ENCODE measurements at places on chromosomes 16 and 17.

- peak; percentile 63 for DNase-seq
Measured at GRCh38 chr16:85461814-85462713, 151.1 kb upstream of the GSE1 start.

DNA sequence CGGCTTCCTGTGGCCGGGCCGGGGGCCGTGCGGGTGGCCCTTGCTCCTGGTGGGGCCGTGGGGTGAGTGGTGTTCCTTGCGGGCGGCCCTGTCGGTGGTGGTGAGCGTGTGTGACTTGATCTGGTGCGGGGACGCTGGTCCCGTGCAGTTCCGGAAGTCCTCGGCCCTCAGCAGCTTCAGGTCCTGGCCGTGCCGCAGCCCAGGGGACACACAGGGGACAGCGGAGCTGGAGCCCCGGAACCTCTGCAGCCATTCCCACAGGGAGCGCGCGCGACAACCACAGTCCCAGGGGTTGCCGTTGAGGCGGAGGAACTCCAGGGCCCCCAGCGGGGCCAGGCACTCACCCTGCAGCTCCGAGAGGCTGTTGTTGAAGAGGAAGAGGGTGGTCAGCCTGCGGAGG is 88.4 kb downstream of the RTN4RL1 start:
- DNase-seq, result no peak

GRCh38 chr16:85782451-85782850 is 16.9 kb downstream of the EMC8 start:
- DNase-seq, result no peak

GRCh38 chr16:77843405-77843804 is 55.0 kb downstream of the VAT1L start:
- DNase-seq, result no peak

- no peak for DNase-seq
Measured at GRCh38 chr17:66308856-66309255, 6.4 kb downstream of the PRKCA start.

- DNase-seq, result peak; percentile 63
Measured at GRCh38 chr17:29140631-29141513, 39.3 kb downstream of the MYO18A start.

DNA sequence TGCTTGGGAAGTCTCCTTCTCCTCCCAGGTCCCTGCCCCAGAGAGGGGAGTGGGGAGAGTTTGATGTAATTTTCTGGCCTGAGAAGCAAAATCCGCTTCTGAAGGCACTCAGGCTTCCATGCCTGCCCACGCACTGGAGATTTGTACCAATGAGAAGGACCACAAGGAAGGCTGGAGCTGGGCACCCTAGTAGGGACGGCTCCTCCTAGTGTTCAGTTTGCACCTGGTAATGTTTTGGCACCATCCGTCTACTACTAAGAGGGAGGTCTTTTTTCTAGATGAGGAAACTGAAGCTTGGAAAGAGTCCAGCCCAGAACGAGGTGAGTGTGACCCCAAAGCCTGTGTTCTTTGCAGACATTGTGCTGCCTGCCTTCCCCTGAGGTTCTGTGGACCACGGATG is 83.6 kb upstream of the NLRP1 start:
- no peak for DNase-seq

DNA sequence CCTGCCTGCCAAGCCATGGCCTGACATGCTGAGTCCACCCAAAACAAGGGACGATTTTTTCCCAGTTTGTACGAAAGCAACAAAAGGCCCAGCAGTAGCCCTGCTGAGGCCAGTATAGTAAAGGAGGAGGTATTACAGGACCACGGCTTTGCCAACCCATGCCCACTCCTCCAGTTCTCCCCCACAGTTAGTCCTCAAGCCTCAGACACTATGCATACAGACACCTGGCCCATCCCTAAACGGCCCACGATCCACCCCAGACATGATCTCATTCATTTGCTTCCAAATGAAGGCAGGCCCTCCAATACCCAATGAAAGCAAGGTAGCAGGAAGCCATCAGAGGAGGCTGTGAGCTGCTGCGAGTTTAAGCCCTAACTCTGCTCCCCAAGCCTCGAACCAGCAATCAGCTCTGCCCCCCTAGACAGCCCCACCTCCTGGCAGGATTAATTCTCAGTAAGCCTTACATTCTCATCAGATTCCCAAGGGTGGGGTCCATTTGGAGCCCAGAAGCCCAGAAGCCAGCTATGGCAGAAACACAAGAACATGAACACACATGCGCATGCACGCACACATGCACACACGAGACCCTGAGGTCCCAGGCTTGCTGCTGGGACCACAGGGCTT is 4.9 kb downstream of the HDAC5 start:
- DNase-seq, result no peak

DNA sequence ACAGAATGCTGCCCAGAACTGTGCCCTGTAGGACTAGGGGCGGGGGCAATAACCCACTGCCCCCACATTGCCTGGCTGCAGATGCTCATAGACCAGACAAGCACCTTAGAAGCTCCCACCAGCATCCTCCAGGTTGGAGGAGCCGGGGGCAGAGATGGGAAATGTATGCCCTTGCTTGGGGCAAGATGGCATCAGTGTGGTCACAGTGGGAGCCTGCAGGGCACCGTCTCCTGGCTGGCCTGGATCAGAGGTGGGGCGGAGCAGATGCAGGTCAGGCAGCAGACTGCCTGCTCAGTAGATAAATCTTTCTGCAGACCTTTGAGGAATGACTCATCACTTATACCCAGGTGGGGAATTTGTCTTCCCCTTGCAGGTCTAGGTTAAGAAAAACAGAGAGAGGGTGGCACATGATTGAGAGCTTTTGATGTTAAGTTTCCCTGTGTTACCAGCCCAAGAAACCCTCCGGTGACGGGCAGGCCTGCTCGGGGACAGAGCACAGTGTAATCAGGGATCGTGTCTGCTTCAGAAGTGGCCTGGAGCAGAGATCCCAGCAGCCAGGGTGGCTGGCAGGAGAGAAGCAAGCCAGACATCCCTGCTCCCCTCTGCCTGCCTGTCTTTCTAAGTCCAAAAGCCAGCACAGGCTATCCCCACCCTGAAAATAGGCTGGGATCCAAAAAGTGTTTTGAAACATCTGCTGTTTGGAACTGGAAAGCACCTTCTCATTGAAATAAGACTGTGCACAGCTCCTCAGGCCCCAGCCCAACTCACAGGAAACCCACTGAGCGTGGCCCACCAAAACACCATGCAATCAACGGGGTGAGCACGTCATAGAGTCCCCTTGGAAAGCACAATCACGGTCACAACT is 50.7 kb upstream of the RPL38 start:
- no peak for DNase-seq

- no peak for DNase-seq
Measured at GRCh38 chr17:29569245-29569950, 897 bp downstream of the TP53I13 start.

DNA sequence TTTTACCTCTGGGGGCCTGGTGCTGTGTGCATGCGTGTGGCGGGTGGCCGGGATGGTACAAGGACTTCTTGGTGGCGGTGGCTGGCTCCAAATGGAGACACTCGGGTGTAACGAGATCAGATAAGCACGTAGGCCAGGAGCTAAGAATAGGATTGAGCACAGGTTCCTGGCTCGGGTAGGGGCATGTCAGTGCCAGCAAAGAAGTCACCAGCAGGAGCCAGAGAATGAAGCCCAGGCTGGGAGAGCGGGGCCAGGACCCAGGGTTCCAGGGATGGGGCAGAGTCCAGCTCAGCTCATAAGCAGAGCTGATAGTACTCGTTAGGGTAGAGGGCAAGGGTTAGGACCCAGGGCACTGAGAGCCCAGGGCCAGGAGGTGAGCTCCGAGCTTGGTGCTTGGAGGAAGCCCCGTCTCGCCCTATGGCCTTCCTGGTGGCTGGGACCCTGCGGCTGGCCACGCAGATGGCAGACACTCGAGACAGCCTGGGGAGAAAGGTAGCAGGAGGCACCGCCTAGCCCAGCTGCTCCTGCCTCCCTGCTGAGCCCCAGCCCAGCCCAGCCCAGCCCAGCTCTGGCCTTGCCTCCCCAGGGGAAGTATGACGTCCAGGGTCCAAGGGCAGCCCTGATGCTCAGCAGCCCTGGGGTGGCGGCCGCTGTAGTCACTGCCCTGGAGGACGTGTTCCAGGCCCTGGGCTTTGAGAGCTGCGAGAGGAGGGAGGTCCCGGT is 8.9 kb downstream of the ZNF213 start:
- no peak for DNase-seq

DNA sequence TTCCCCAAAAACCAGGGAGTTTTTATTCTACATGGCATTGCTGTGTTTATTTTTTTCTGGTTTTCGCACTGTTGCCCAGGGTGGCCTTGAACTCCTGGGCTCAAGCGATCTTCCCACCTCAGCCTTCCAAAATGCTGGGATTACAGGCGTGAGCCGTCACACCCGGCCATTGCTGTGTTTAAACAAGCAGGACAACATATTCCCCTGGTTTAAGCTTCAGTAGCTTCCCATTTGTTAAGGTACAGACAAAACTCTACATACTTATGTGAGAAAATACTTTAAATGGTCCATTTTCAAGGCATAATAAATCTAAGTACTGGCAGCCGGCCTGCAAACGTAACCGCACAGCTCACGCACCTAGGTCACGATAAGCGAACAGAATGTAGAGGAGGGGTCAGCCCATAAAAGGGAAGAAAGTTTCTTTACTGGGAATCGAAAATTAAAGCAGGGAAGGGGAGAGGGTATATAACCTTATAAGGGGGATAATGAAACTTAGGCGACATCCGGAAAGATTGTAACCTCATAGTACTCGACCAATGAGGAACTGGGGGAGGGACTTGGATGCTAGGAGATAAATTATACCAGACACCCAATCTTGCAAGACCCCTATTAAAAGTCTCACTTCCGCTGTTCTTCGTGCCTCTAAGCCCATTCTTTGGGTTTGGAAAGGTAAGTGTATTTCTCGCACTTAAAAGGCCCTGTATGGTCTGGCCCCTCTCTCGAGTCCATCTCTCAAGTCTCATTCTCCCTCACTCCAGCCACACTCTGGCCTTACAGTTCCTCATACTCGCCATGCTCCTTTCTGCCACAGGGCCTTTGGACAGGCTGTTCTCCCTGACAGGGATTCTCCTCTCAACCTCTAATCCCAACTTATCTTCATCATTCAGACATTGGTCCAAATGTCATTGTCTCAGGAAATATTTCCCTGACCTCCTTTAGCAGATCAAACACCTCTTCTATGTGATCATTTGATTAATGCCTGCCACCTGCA is 59.2 kb downstream of the TEX14 start:
- DNase-seq, result no peak

GRCh38 chr16:67036323-67036741 is 7.4 kb downstream of the CBFB start:
- no peak for DNase-seq

GRCh38 chr16:21646721-21647561 is 5.5 kb downstream of the IGSF6 start:
- DNase-seq, result peak; percentile 59

GRCh38 chr17:3979290-3979611 is 15.0 kb upstream of the ATP2A3 start:
- DNase-seq, result no peak

DNA sequence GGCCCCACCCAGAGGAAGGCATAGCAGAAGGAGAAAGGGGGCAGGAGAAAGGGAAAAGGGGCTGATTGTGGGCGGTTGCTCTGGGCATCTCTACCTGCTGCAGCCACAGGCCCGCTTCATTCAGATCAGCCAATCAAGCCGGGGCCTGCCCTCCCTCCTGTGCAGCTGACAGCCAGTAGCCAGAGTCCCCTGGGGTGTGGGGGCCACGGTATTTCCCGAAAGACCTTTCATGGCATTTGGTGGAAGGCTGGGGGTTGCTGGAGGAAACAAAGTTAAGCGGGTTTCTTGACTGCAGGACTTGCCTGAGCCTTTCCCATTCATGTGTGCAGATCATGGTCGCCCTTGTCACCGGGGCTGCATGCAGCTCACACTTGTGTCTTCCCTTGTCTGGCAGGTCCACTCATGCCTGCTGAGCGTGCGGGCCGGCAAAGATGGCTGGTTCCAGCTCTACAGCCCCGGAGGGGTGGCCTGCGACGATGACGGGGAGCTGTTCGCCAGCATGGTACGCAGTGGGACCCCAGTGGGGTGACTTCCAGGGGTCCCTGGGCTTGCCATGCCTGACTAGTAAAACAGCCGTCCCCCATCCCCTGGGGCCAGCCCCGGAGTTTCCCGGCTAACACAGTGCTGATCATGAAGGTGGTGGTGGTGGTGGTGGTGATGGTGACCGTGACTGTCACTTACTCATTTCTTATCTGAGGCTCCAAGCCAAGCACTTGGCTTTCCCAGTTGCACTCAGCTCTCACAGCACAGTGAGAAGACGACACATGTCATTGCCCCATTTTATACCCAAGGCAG is 82.7 kb upstream of the PLCG2 start:
- no peak for DNase-seq

DNA sequence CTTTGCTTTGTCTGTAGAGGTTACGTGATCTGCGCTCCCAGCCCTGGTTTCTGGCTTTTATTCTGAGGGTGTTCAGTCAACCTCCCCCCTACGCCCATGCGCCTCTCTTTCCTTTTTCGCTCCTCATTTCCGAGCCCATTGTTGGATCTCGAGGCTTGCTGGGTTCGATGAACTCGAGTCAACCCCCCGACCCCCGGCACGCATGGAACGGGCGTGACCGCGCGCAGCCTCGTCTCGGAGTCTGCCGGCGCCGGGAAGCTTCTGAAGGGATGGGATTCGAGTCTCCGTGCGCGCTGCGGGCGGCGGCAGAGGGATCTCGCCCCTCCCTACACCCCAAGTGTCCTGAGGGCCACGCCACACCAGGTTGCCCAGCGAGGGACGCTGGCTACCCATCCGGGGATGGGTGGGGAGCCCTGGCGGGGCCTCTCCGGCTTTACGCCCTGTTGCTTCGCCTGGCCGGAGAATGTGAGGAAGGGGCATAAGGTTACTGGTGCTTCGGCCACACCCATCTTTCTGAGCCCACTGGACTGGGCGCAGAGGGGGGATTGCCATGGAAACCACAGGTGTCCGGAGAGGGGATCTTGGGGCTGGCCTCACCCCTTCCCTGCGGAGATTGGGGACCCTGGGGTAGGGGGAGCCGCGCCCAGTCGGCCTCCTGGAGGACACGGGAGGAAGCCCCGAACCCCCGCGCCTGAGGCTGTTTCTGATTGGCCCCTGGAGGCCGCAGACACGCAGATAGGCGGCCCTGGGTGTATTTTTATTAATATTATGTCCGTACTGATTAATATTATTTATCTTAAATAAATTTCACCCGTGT is 1.8 kb downstream of the MAPT start:
- no peak for DNase-seq

DNA sequence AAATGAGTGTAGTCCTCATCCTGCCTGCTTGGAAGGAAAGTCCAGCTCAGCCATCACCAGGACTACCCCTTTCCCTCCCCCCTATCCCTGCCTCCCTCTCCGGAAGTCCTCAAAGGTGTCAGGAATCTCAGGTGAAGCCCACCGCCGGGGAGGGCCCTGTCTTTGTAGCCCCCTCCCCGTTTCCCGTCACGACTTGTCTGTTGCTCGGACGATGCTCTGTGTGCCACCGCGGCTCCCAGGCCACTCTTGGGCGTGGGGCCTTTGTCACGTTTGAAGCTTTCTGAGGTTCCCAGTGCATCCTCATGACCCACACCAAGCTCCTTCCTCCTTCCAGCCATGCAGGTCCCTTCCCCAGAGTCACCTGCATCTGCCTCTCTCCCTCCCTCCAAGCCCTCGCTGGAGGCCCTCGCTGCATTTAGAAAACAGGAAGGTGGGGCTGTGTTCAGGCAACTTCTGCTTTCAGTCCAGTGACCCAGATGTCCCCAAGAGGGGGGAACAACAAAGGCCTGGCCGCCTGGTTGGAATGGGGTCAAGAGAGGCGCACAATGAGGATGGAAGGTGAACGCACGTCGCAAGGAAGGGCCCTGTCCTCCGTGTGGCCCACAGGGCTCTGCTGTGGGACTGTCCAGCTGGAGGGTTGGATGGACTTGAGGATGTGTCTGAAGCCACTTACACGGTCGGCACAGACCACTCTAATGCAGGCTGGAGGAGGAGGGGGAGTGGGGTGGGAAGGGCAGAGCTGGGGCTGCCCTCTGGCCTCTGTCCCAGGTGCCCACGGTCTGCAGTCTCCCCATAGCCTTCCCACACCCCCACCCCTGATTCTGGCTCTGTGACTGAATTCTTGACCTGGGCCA is 59.9 kb downstream of the OR1D5 start:
- DNase-seq, result peak; percentile 69
